A549 treated with dexamethasone at 1 μM for 4 hours (cell line): ENCODE measurements at places on chromosomes 4 and X. TPM values are rescaled to one million over a fixed set of nuclear protein-coding genes. Genes with fewer than 3 reads are reported as not detected.

The SLC6A8 gene
- 9.1 to 15.3 TPM (median 12.7 TPM) in 5 replicates for total RNA-seq

The ARL9 gene
- total RNA-seq = 0.07 TPM in 2 of 5 replicates, not detected in the others

The FAM9B gene
- total RNA-seq = 0.06 to 0.09 TPM in 2 of 5 replicates, not detected in the others

The DRD5 gene
- total RNA-seq = 0.04 TPM in 1 of 5 replicates, not detected in the others
